Prostate gland (tissue), 2 donors: ENCODE measurements at places on chromosomes 13 and 19. TPM values are rescaled to one million over a fixed set of nuclear protein-coding genes. Genes with fewer than 3 reads are reported as not detected.

The ZNF69 gene
- 28.1 TPM for total RNA-seq

The NCCRP1 gene
- 1.4 TPM for total RNA-seq

The CEBPA gene
- 25.2 TPM for total RNA-seq

- peak overlapping the region; percentile 95 for H3K27ac ChIP-seq
- no peaks in the 10 kb centered on the region for H3K36me3 ChIP-seq
- H3K4me3 ChIP-seq, result peak overlapping the region; percentile 85
- peak; percentile 8 for DNase-seq
These were observed 637 bp upstream of the PDS5B start for GRCh38 chr13:32585550-32586079.

GRCh38 chr19:47002853-47003610, 16.6 kb upstream of the NPAS1 start:
- H3K27ac ChIP-seq, result no peak overlapping the region
- no peak for DNase-seq
- no peak overlapping the region for H3K4me3 ChIP-seq
- H3K4me1 ChIP-seq, result peaks cover 3% of the 10 kb centered on the region
- no peaks in the 10 kb centered on the region for H3K27me3 ChIP-seq
- no peaks in the 10 kb centered on the region for H3K36me3 ChIP-seq

DNA sequence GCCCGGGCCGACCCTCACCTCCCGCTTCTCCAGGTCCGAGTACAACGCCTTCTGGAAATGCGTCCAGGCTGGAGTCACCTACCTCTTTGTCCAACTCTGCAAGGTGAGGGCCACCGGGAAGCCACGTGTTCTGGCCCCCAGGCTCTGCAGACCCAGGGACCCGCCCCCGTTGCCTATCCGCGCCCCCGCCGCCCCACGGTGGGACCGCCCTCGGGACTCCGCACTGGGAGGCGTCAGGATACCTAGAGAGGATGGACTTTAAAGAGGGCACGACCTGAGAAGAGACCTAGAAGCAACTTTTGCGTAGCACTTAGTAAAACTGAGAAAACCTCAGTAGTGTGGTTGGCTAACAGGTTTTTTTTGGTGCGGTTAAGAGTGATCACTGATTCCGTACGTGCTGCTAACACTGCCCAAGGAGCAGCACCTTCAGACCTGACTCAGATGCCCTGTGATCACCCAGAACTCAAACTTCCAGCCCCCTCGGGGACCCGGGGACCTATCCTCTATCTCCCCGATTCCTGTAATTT, 492 bp downstream of the TMEM147 start:
- no peaks in the 10 kb centered on the region for H3K27me3 ChIP-seq
- peaks cover 6% of the 10 kb centered on the region for H3K4me1 ChIP-seq
- peak overlapping the region; percentile 55 for H3K4me3 ChIP-seq
- H3K27ac ChIP-seq, result peak overlapping the region; percentile 60

DNA sequence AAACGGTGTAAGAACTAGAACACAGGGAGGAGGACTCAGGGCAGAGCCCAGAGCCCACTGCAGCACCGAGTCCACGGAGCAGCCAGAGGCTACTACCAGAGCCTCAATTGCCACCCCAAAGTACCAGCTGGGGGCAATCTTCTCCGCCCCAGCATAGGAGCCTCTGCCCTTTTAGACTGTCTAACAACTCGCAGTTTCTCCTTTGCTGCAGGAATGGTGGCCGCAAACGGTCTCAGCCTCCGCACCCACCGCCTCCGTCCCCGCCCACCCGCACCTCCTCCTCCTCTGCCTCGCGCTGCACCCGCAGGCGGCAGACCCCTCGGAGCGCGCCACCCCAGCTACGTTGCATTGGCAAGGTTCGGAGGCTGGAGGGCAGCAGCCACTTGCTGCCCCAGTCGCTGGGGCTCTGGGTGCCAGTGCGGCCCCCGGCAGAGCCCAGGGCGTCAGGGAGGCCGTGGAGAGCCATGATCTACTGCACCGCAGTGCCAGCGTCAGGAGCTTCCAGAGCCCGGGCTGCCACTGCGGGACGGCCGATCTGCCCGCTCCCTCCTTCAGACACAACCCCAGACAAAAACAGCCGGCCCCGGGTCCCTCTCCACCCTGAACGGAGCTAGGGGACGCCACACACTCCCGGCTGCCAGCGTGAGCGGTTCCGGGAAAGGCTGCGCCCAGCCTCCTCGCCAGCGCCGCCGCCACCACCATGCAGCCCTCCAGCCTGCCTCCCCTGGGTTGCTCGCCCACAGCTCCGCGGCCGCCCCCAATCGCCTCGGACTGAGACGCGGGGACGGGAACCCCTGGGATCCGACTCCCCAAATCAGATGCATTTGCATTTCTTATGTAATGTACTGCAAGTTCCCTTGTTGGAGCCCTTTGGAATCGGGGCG, 1.8 kb downstream of the FGF14 start:
- H3K4me3 ChIP-seq, result peak overlapping the region; percentile 4
- H3K27me3 ChIP-seq, result peaks cover 10% of the 10 kb centered on the region
- H3K36me3 ChIP-seq, result no peaks in the 10 kb centered on the region

- no peaks in the 10 kb centered on the region for H3K36me3 ChIP-seq
- H3K4me1 ChIP-seq, result no peaks in the 10 kb centered on the region
- H3K27ac ChIP-seq, result no peak overlapping the region
- no peak for DNase-seq
These were observed 88.1 kb downstream of the FLT1 start for GRCh38 chr13:28406733-28407266.

DNA sequence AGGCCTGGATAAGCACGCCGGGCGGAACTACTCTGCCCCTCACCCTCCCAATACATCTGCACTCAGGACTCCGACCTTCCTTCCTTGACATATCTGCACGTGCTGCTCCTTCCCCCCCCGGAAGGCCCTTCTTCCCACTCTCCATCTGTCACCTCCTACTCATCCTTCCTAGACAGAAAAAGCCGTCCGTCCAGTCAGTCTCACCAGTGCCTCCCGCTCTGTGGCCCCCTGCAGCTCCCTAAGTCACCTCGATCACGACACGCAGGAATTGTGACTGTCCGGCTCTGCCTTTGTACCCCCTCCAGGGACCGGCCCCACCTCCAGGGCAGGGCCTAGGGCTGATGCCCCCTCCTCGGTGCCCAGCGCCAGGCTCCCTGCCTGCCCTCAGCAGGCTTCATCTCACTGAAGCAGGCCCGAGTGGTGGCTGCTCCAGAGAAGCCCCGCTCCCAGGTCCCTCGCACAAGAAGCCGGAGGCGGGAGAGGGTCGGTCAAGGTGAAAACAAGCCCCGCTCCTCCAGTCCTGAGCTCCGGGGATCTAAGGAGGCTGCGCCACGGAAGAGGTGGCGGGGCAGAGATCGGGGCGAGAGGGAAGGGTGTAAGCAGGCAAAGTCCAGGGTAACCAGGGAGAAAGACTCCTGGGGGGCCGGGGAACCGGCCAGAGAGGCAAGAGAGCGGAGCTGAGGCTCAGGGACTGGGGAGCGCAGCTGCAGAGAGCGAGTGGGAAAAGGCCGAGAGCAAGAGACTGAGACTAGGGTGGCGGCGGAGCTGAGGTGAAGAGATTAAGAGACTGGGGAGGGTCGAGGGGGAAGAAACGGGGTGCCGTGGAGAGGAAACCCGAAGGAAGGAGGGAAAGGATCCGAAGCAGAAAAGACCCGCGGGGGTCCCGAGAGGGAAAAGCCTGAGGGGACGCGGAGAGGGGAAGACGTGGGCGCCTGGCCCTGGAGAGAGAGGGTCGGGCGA, 1.1 kb downstream of the PPP6R1 start:
- no peaks in the 10 kb centered on the region for H3K36me3 ChIP-seq
- no peak for DNase-seq
- H3K4me1 ChIP-seq, result peaks cover 7% of the 10 kb centered on the region
- peak overlapping the region; percentile 54 for H3K27ac ChIP-seq

GRCh38 chr13:79340490-79340889, 65.6 kb downstream of the RBM26 start:
- H3K27ac ChIP-seq, result no peak overlapping the region
- H3K27me3 ChIP-seq, result no peaks in the 10 kb centered on the region
- peaks cover 4% of the 10 kb centered on the region for H3K36me3 ChIP-seq
- no peak for DNase-seq
- no peak overlapping the region for H3K4me3 ChIP-seq
- no peaks in the 10 kb centered on the region for H3K4me1 ChIP-seq

DNA sequence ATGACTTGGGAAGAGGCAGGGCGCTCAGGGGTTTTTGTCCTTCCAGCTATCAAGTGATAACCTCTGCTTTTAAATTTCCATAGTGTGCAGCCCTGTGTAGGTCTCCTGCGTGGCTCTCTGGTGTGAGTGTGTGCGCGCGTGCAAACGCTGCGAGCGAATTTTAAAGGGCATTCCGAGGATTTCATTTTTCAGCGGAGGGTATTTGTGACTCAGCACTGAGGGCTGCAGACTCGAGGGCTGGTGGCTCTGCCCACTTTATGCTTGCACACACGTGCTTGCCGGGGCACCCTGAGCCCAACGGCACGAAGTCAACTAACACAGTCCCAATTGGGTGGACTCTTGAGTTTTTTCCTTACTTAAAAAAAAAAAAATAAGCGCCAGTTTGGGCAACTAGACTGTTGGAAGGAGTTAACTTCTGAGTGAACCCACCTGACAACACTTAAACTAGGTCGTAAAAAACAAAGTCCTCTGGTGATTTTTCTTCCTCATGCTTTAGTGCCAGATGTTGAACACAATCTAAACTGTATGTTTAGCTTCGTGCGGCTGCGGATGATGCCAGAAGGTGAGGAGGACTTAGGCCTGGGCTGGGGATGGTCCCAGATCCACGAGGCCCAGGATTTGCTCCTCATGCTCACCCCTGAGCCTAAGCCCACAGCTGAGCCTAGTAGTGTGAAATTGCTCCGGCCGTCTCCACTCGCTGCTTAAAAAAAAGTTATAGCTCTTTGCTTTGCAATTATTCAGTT, 2.1 kb downstream of the FGF9 start:
- H3K4me3 ChIP-seq, result peak overlapping the region; percentile 38
- H3K27ac ChIP-seq, result no peak overlapping the region
- no peaks in the 10 kb centered on the region for H3K36me3 ChIP-seq

DNA sequence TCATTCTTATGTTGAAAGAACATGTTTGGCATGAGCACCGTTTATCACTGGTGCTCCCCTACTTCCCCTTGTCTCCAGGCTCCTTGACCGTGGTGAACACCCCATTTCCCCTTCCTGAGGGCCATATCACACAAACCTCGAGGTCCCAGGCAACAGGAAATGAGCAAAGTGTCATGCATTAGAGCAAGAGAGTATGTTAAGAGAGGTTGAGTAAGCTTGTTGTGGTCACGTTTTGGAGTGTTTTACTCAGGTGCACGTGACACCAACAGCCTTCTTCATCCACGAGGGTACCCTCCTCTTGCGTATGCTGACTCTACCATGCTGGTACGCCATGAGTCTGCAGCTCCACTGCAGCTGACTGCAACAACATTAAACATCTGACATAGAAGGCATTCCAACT, 482.2 kb upstream of the NBEA start:
- H3K4me3 ChIP-seq, result no peak overlapping the region
- H3K27me3 ChIP-seq, result no peaks in the 10 kb centered on the region
- H3K27ac ChIP-seq, result no peak overlapping the region
- H3K36me3 ChIP-seq, result no peaks in the 10 kb centered on the region
- H3K4me1 ChIP-seq, result no peaks in the 10 kb centered on the region

- H3K4me3 ChIP-seq, result no peak overlapping the region
- H3K27me3 ChIP-seq, result no peaks in the 10 kb centered on the region
- no peaks in the 10 kb centered on the region for H3K36me3 ChIP-seq
- H3K4me1 ChIP-seq, result no peaks in the 10 kb centered on the region
- no peak for DNase-seq
These were observed 36.3 kb upstream of the PTPRS start for GRCh38 chr19:5376928-5377327.

DNA sequence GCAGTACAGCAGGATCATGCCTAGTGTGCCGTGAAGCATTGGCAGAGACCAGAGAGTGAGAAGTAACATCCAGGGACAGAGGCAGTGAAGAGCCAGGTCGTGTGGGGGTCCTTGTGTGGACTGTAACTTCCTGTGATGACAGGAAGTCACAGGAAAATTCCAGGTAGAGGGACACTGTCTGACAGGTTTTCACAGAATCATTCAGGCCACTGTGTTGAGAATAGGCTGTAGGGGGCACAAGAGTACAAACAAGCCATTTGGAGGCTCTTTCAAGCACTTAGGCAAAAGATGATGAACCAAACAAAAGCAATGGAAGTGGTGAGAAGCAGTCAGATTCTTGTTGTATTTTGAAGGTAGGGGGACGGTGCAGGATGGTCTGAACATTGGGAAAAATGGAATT, 46.4 kb downstream of the N4BP2L1 start:
- H3K4me3 ChIP-seq, result no peak overlapping the region
- no peaks in the 10 kb centered on the region for H3K36me3 ChIP-seq
- no peak for DNase-seq

- no peak overlapping the region for H3K27ac ChIP-seq
- H3K4me1 ChIP-seq, result no peaks in the 10 kb centered on the region
- no peaks in the 10 kb centered on the region for H3K27me3 ChIP-seq
- no peaks in the 10 kb centered on the region for H3K36me3 ChIP-seq
- no peak overlapping the region for H3K4me3 ChIP-seq
These were observed 35.2 kb upstream of the MIR17HG start for GRCh38 chr13:91312324-91312723.

- no peaks in the 10 kb centered on the region for H3K27me3 ChIP-seq
- H3K36me3 ChIP-seq, result no peaks in the 10 kb centered on the region
- H3K4me3 ChIP-seq, result no peak overlapping the region
- peaks cover 9% of the 10 kb centered on the region for H3K4me1 ChIP-seq
These were observed 66.0 kb upstream of the DOCK9 start for GRCh38 chr13:99043831-99044231.

DNA sequence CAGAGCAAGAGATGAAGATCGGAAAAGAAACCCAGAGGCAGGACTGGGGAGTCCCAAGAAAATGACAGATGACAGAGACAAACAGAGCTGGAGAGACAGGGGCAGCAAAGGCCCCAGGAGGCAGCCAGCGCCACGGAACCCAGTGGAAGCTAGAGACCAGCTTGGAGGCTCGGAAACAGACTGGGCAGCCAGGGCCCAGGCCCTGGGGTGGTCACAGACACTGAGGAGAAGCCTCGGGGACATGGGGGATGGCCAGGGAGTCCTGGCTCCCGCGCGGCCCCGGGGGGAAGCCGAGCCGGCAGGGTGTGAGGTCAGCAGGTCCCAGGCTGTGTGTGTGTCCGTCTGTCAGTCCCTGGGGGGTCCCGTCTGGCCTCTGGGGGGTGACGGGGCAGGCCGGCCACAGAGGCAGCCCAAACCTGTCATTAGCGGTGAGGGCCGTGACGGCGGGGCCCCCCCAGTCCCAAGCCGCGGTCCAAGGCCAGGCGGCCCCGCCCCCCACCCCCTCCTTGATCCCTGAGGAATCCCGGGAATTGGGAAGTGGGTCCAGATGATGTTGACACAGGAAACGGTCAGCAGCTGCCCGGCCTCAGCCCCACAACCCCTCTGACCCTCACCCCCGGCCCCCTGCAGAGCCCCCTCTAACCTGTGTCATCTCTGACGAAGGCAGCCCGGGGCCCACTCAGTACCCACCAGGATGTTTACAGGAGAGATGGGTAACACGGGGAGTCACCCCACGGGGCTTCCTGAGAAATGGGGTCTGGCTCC, 2.5 kb upstream of the TMEM190 start:
- H3K36me3 ChIP-seq, result no peaks in the 10 kb centered on the region
- H3K4me3 ChIP-seq, result no peak overlapping the region
- H3K27ac ChIP-seq, result no peak overlapping the region
- H3K4me1 ChIP-seq, result peaks cover 4% of the 10 kb centered on the region

DNA sequence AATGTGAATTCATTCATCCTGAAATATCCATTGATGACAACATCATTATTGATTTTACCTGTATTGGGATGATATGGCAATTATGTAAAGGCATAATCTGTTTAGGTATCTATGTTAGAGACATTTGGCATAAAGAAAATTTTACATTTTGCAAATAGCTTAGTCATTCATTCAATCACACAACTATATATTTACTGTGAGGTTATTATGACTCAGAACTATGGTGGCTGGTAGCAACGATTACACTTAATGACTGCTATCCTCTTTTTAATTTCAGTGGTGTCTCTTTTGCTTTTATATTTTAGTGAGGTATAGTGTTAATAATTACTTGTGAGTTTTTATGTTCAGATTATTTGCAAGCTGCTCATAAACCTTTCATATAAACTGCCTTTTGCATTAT, 955.9 kb downstream of the SLITRK6 start:
- H3K4me1 ChIP-seq, result no peaks in the 10 kb centered on the region
- DNase-seq, result no peak
- no peaks in the 10 kb centered on the region for H3K27me3 ChIP-seq
- no peak overlapping the region for H3K4me3 ChIP-seq
